Fibroblast of lung (primary cell): ENCODE measurements at places on chromosomes 12 and 14.

GRCh38 chr12:101038289-101038871 lies 171.7 kb downstream of the SLC5A8 start:
- DNase-seq: peak; percentile 12

- DNase-seq: no peak
These were observed 1494.7 kb upstream of the TMEM132C start for GRCh38 chr12:126772171-126772864.

GRCh38 chr14:101055776-101056374 lies 152.4 kb upstream of the RTL1 start:
- peak; percentile 47 for DNase-seq

DNA sequence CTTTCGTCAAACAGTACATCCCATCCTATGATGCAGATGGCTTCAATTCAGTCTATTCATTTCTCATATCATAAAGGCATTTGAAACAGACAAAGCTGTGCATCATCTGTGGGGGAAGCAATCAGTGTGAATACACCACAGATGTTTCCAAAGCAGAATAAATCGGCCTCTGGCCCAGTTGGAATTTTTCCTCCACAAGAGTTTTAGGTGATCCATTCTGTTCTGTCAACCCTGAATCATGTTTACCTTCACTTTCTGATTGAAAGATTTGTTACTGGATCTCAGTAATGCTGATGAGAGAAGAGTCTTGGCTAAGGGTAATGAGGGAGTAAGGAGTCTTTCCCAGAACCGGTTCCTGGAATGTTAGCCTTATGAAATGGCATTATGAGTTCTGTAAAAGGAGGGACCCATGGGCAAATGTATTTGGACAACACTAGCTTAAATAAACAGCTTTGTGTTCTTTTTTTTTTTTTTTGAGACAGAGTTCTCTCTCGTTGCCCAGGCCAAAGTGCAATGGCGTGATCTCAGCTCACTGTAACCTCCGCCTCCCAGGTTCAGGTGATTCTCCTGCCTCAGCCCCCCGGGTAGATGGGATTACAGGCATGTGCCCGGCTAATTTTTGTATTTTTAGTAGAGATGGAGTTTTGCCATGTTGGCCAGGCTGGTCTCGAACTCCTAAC lies 62.5 kb downstream of the TPH2 start:
- no peak for DNase-seq

GRCh38 chr12:75658901-75659823 lies 147.8 kb upstream of the KRR1 start:
- peak; percentile 92 for DNase-seq

DNA sequence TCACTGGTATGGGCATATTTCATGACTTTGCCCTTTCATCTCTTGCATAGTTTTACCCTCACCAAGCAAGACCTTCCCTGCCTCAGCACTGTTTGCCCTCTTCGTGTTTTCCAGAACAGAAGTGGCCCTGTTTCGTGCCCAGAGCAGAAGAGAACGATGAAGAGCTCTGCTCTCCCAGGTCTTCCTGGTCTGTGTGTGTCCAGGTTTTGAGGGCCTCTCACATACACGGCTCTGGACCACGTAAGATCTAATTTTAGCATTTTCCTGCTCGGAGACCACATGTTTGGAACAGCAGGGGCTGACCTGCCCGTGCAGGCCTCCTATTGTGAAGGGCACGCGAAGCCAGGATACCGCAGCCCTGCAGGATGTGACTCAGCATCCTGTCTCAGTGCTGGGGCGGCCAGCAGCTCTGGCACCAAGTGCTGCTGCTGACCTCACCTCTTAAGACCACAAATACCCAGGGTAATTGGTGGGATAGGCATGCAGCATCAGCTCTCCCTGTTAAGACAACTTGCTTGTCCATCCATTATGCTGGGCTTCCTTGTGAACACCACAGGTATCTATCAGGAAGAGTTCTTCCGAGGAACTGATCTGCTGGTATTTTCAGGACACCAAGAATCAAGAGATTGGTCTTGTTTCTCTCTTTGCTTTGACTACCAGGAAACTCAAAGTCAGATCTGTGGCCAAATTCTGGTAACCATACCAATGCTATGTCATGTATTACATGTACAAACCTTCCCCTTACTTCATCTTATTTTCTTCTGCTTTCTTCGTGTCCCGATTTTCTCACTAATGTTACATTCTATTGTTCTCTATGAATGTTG lies 19.0 kb downstream of the SSH1 start:
- DNase-seq: peak; percentile 100

DNA sequence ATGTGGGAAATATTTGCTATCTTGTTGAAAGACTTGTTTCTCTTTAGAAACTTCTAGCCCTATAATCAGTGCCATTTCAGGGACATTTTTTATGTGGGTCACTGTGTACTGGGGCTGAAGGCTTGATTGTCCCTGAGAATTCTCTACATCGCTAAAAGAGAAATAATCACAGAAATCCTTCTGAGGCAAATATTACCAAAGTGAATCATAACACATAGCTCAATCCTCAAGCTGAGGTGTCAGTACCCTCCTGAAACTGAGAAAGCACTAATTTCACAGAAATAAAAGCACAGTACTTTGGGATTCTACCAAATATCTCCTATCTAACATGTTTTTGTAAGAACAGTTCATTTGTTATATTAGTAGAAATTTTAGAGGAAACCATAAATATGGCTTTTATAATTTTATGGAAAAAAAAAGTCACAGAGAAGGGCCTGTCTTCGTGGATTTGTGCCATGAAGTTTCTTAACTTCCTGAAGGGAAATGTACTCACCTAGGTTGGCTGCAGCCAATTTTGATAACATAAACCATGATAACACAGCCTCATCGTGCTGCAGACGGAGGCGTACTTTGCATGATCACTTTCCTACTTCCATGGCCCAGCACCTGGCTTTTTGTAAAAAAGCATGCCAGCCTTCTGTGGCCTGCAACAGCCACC lies 163.7 kb upstream of the HIF1A start:
- no peak for DNase-seq

- peak; percentile 25 for DNase-seq
These were observed 48.7 kb downstream of the LRIG3 start for GRCh38 chr12:58871556-58871955.

GRCh38 chr12:19144985-19145384 lies 15.5 kb downstream of the PLEKHA5 start:
- DNase-seq: no peak

DNA sequence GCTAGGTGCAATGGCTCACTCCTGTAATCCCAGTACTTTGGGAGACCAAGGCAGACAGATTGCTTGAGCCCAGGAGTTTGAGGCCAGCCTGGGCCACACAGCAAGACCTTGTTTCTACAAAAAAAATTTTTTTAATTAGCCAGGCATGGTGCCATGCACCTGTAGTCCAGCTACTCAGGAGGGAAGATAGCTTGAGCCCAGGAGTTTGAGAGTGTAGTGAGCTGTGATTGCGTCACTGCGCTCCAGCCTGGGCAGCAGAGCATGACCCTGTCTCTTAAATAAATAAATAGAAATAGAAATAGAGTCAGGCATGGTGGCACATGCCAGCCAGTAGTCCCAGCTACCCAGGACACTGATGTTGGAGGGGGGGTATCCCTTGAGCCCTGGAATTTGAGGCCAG lies 36.7 kb upstream of the CLIP1 start:
- DNase-seq: no peak

DNA sequence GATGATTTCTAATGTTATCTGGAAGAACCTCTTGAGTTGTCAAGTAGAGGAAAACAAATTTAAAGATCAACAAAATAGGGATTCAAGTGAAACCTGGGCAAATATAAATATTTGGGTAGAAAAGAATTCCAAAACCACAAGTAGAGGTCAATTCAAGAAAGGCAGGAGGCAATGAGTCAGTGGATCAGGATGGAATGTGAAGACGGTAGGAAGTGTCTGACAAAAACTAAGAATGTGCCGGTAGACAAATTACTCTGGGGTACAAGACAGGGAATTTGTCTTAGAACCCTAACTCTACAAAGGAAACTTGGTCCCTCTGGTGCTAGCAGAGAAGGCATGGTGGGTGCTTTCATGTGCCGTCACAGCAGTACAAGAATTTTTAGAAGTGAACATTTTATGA lies 13.6 kb downstream of the ABCD2 start:
- DNase-seq: peak; percentile 29

DNA sequence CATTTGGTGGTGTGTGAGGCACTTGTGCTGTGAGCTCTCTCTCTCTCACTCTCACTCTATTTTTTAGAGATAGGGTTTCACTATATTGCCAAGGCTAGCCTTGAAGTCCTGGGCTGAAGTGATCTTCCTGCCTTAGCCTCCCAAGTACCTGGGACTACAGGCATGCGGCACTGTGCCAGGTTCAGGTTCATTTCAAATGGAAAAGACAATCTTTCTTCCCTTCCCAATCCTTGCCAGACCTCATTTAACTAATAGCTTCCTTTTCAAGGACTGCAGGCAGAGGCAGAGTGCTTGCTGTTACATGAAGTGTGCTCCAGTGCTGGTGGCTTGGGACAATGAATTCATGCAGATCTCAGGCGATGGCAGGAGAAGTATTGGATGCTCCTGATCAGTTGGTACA lies 73.2 kb upstream of the BICD1 start:
- no peak for DNase-seq
